IMR-90 (cell line): ENCODE measurements at places on chromosomes 3 and 15. TPM values are rescaled to one million over a fixed set of nuclear protein-coding genes. Genes with fewer than 3 reads are reported as not detected.

Gene C3orf49
- not detected in 2 replicates for total RNA-seq

Gene MAN2C1
- 29.7 and 34.8 TPM in 2 replicates for total RNA-seq

Gene HCLS1
- total RNA-seq = 0.54 and 0.56 TPM in 2 replicates

Gene DAZL
- not detected in 2 replicates for total RNA-seq

Gene C15orf62
- under 0.01 TPM in 1 of 2 replicates, not detected in the other for total RNA-seq

Gene PRKCI
- total RNA-seq = 53.4 and 84.2 TPM in 2 replicates

Gene ABHD10
- total RNA-seq = 53.9 and 57.2 TPM in 2 replicates

Gene PPM1M
- total RNA-seq = 12.2 and 13.1 TPM in 2 replicates

Gene ZNF501
- 3.2 and 4.7 TPM in 2 replicates for total RNA-seq

Gene C2CD4B
- total RNA-seq = not detected in 2 replicates

Gene LDHAL6B
- not detected in 2 replicates for total RNA-seq

Gene MYRIP
- total RNA-seq = not detected in 2 replicates

Gene MORC1
- not detected in 2 replicates for total RNA-seq
